Activated naive CD4-positive, alpha-beta T cell treated with anti-CD3 and anti-CD28 coated beads, Interleukin-2, amount 50 U/mL, for 16 hours (primary cell): ENCODE measurements at places on chromosomes 12 and 14.

GRCh38 chr12:124194893-124195566 lies 99.9 kb upstream of the RFLNA start:
- DNase-seq, result no peak

- DNase-seq, result no peak
These were observed 301.4 kb upstream of the NOS1 start for GRCh38 chr12:117662620-117663395.

DNA sequence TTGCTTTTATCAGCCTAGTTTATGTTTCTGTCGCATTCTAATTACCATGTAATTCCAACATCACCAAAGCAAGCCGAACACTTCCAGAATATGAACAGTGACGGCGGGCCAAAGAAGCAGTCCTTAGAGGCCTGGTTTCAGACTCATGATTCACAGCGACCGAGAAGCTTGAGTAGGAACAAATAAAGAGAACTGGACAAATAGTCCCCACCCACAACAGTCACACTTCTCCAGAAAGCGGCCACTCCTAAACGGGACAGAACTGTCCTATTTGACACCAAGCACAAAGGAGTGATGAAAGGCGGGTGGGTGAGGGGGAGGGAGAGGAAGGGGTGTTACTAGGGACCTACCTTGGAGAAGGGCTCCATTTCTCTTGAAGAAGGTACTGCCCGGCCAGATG lies 136.4 kb downstream of the FOXN3 start:
- no peak for DNase-seq

DNA sequence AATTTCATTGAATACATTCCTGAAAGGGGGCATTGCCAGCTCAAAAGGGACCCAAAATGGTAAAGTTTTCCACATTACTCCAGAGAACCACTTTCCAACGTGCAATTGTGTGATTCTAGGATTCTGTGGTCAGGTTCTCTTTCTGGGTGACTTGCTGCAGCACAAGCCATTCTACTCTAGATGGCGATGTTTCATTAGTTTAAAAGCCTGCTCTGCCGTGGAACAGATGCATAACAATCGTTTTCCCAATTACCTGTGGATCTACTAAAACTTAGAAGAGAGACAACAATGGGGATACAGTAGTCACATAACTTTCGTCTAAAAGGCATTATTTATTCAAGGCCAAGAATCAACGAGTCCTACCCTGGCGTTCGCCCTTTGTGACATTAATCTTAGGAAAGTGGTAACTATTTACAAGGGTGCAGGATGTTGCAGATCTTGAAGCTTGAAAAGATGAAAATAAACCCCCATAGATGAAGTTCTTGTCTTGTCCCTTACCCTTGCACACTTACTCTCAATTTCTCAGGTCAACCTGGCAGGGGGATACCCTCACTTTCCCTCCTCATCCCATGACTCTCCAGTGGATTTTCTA lies 400.9 kb downstream of the SNAPC1 start:
- DNase-seq, result no peak

GRCh38 chr14:80426683-80427082 lies 215.4 kb upstream of the DIO2 start:
- DNase-seq, result no peak

GRCh38 chr14:67863223-67863622 lies 43.6 kb downstream of the RAD51B start:
- no peak for DNase-seq
